ENCODE measurements at places on chromosomes 2 and 18.

DNA sequence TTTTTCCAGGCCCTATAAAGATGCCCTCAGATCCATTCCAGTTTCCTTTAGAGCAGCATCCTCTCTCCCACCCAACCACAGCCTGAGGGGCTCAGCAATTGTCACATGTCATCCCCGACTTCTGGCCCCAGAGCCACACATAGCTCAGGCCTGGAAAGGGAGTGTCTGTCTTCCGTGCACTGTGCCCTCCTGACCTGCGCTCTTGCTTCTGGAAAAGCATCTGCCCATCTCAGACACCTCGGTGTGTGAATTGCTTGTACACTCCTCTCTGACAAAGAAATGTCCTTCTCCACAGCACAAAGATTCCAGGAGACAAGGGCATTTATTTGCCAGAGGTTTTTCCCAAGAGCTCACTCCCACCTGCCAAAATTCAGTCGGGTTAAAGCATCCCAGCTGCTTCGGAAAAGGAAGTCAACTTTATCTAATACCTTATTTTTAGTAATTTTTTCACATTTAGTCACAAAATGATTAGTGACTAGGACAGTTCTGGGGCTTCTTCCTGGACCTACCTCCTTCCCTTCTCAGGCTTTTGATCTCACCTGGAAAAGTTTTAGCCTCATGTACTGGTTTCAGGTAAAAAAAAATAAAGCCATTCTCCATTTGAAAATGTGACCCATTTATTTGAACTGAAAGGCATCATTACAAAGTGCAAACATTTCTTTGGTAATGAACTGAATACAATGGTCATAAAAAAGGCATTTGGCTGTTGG lies 112.9 kb downstream of the PXDN start:
- no peak for DNase-seq

DNA sequence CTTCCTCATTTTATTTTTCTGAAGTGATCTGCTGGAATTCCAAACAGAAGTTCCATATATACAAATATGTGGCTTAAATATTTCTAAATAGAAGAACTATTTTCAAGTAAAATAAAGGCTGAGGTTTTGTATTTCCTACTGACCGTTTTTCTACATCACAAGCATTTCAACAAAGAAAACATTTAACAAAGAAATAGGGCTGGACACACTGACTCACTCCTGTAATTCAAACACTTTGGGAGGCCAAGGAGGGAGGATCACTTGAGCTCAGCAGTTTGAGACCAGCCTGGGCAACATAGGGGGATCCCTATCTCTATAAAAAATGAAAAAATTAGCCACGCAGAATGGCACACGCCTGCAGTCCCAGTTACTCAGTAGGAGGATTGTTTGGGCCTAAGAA lies 44.6 kb downstream of the TANK start:
- no peak for DNase-seq

DNA sequence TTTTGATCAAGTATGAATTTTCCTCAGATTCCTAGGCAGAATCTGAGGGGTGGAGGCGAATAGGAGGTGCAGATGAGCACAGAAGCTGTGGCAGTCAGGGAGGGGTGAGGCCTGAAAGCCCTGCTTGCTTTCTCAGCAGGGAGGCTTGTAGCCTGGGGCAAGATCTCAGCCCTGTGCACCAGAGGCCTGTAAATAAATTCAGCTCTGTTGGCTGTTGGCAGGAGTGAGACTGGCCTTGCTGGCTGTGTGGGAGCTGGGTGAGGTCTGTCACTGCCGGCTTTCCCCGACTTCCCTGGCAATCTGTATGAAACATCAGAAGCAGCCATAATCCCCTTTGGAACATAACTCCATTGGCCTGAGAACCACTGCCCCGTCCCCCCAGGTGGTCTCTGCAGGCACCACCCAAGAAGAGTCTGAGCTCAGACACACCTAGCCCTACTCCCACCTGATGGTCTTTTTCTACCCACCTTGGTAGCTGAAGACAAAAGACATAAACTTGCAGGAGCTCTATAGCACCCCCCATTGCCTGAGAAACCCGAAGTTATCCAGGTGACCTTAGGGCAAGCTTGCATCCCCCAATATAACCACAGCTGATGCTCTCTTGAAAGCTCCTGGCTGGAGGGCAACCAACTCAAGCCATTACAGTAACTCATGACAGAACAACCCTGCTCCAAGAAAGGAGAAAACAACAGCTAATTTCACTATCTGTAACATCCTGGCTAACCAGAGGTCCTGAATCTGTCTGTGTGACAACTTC lies 32.3 kb downstream of the EVA1A start:
- DNase-seq = no peak

DNA sequence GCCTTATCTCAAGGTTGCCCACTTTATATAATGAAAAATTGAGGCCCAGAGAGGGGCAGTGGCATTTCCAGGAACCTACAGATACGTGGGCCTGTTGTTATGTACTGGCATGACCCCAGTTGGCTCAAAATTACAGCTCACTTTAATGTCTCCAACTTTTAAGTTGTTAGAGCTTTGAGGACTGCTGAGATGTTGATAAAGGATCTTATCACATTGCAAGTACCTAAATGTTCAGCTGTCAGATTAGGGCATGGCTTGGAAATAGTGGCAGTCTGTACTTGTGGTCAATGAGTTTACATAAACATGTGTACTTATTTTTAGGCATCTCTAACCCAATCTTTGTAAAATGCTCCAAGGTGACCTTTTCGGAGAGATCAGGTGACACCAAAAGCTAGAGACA lies 14.6 kb downstream of the SLC4A5 start:
- no peak for DNase-seq

DNA sequence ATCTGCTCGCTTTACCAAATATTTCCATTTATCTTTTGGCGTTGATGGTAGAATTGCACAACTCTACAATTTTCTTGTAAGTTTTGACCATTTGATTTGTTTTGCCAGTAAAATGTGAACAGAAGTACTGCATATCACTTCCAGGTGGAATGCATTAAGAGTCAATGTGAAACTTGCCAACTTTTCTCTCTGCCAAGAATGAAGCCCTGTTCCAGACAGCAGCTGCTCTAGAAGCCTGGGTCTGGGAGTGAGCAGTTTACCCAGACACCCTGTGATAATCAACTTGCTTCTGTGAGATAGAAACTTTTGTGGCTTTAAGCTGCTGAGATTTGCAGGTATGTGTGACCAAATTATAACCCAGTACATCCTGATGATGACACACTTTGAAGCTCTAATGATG lies 115.9 kb upstream of the SYT4 start:
- DNase-seq = no peak

GRCh38 chr2:218387369-218388194 lies 5.5 kb downstream of the SLC11A1 start:
- peak; percentile 62 for DNase-seq

- no peak for DNase-seq
Measured at GRCh38 chr2:215833531-215834162, 179.7 kb downstream of the MREG start.

DNA sequence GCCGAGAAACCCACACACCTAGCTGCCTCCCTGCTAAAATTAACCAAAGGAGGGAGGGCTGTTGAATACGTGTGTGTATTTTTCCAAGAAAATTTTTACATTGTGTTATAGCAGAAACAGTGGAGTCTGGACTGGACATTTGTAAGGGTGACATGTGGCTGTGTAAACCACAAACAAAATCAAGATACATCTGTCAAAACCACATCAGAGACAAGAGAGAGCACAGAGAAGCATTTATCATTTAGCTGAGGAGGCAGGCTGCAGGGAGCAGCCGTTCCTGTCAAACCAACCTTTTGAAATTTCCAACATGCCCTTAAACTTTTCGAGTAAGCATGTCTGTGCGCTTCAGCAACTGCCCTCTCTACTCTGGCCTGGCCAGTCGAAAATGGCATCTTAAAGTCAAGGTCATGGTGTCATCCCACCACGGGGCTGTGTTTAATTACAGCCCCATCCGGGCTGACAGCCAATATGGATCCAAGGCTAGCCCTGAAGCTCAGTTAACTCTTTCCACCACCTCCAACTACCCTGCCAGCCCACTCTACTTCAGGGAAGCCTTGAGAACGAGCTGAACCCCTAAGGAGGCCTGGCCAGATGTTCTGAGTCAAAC lies 8.4 kb downstream of the BCL11A start:
- DNase-seq = no peak

DNA sequence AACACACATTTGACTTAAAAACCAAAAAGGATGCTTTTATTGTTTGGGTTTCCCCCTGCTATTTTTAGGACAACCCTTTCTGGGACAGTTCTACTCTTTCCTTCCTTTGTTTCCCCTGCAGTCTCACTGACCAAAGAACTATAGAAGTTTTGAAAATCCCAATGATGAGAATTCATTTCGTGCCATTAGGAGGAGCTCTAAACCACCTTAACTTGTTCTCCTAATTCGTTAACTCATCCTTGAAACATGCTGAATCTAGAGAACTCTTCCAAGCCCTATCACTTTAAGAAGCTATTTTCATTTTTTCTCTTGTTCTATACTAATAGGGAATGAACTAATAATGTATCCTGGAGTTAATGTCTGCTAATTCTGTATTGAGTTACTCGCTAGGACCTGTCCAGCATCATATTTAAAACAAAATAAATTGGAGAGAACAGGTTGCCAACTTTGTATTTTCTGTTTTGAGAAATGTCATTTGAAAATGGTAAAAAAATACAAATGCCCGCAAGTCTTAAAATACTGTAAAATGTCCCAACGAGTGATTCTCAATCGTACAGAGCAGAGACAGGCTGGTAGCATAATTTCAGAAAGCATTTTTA lies 62.9 kb downstream of the AFTPH start:
- DNase-seq = no peak

- DNase-seq = no peak
Measured at GRCh38 chr2:64225491-64225890, 81.3 kb upstream of the PELI1 start.

DNA sequence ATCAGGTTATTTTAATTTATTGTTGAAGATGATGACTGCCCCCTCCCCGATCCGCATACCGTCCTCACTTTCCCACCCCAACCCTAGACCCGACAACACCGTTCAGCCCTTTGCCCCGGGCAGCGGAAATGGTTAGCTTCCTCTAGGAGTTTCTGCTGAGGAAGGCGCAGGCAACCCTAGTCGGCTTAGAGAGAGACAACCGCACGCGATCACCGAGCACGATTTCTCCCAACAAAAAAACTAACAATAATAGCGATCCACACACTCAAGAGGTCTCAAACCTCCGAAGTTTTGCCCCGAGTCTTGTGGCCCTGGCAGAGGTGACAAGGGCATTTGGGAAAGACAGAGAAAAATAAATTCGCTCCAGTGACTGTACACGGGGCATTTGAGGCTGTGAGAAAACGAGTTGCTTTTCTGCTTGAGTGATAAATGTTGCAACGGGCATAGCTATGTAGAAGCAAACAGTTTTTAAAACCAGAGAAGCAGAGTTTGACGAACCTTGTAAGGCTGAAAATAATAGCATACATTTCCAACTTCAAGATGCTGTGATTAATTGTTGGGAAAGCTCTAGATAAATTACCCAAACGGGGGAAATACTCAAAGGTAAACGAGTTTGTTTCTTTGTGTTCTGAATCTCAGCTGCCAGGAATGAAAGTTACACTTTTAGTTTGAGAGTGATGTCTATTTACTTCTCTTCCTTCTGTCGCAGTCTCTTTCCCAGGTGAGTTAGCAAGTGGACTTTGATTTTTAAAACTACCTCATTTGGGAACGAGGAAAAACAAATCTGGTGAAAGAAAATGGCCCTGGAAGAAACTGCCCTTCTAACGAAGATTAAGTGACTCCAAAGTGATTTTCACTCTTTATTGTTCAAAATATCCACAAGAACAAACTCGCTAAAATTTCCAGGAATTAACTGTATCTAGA lies 11.0 kb upstream of the SIX3 start:
- no peak for DNase-seq

GRCh38 chr2:105872142-105872728 lies 127.5 kb downstream of the NCK2 start:
- no peak for DNase-seq

DNA sequence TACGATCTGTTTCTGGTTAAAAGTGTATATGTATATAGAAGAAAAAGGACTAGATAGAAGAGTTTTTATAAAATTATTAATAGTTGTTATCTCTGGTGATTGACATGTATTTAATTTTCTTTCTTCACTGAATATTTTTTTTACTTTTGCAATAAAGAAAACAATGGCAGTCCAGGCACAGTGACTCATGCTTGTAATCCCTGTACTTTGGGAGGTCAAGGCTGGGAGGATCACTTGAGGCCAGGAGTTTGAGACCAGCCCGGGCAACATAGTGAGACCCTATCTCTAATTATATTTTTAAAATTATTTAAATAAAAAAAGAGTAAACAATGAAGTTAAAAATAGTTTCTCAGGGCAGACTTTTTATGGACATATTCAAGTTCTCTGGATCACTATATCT lies 114.7 kb downstream of the FAM117B start:
- no peak for DNase-seq

GRCh38 chr2:109437325-109438090 lies 176.3 kb downstream of the SEPTIN10 start:
- DNase-seq = no peak

GRCh38 chr2:68292108-68292710 lies 27.5 kb downstream of the CNRIP1 start:
- no peak for DNase-seq

DNA sequence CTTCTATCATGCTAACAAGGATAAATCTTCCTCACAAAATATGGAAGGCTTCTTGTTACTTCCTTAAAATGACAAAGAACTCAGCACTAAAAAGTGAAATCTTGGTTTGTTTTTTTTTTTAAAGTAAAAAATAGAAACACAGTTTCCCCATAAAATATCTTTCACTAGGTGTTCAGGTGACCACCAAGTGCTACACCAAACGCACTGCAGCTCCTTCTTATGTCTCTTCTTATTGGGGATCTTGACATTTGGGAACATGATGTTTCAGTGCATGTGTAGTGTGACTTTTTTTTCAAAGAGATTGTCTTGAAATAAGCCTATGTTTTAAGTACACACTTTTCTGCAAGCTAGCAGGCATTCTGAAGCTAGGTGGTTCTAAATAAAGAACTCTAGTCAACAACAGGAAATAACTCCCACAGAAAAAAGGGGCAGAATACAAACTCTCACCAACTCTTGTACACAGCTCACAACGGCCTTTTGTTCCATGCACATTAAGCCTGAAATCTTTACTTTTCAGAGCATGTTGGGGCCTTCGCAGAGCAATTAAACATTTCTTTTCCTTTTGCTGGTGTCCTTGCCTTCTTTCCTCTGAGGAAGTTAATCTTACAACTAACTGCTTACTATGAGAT lies 13.2 kb upstream of the SERTAD2 start:
- no peak for DNase-seq

GRCh38 chr2:124121106-124121505 lies 96.0 kb downstream of the CNTNAP5 start:
- no peak for DNase-seq

Data from NCI-H1105 (cell line).